ENCODE measurements at places on chromosomes 12 and 14. TPM values are rescaled to one million over a fixed set of nuclear protein-coding genes. Genes with fewer than 3 reads are reported as not detected.

- no peak for DNase-seq
Measured at GRCh38 chr12:11499806-11500187, 104.4 kb upstream of the PRB2 start.

DNA sequence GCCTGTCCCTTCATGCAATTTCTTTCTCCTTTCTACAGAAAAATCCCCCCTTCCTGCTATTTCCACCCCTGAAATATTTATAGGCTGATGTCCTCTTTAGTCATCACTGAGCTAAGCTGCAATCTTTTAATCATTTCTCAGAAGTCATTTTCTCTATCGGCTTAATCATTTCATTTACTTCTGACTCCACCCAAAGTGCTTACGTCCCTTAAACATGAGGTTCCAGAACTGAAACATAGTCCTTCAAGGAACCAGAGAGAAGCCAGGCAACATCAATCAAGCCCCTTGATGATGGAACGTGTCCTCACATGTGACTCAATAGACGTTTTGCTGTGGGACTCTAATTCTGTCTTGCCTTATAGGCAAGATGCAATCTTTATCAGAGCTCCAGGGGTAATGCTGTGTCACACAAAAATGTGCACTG lies 148.7 kb upstream of the KRR1 start:
- DNase-seq, result no peak

DNA sequence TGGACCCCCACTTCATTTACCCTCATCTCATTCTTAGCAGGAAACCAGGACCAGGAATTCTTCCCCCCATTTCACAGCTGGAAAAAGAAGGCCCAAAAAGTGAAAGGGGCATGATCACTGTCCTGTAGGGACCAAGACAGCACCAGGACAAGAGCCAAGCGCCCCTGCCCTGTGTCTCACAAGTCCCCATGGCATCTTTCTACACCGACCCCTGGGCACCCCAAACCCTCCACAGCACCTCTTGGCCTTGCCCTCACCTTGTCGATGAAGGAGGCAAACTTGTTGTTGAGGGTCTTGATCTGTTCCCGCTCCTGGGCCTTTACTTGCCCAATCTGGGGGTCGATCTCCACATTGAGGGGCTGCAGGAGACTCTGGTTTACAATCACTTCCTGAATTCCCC lies 710 bp downstream of the KRT76 start:
- no peak for DNase-seq

- DNase-seq, result no peak
Measured at GRCh38 chr12:27273114-27273513, 29.0 kb downstream of the STK38L start.

GRCh38 chr14:105485739-105486162 lies 935 bp upstream of the CRIP1 start:
- DNase-seq, result no peak

- DNase-seq, result no peak
Measured at GRCh38 chr12:10075451-10075850, 23.3 kb downstream of the CLEC1A start.

GRCh38 chr14:50232276-50232642 lies 881 bp upstream of the SOS2 start:
- no peak for DNase-seq

DNA sequence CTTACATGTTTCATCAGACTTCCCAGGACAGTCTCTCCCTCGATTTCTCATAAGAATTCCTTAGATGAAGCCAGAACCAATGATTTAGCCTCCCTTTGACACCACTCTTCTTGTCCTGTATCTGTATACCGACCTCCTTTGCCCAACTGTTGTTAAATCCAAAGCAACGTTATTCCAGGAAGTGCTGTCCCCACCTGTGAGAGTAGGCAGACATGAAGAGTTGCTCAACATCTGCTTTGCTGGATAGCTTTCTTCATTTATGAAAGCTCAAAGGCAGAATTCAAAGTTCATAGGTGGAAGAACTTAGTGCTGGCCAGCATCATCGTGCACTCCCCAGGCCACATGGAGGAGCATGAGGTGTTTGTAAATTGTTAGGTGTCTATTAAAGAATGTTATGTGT lies 55.6 kb downstream of the GTF2A1 start:
- no peak for DNase-seq

GRCh38 chr14:103544388-103545218 lies 15.6 kb downstream of the TRMT61A start:
- no peak for DNase-seq

DNA sequence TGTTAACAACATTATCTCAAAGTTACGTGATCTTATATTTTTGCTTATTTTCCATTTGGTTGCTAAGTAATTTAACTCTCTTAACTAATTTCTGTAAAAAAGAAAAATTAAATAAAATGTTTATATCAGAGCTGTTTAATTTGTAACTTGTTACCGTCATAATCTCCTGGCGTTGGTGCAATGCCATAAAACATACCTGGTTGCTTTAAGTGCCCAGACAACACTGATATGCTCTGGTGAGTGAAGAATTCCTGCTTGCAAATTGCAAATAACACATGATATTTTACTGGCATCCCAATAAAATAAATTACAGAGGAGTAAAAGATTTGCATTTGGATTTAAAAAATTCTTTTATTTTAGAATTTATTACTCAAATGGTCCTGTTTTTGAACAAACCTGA lies 640.1 kb upstream of the MIS18BP1 start:
- no peak for DNase-seq

- DNase-seq, result no peak
Measured at GRCh38 chr12:68163560-68164081, 4.1 kb upstream of the IFNG start.

- no peak for DNase-seq
Measured at GRCh38 chr12:131827961-131828534, at the start of gene MMP17. Gene MMP17 (plus strand): TSS chr12:131828393. CDS start chr12:131828495, 102 bp downstream.

- DNase-seq, result no peak
Measured at GRCh38 chr12:54509617-54510016, 12.1 kb downstream of the NCKAP1L start.

GRCh38 chr12:11822081-11822834 lies 172.8 kb downstream of the ETV6 start:
- peak; percentile 62 for DNase-seq

DNA sequence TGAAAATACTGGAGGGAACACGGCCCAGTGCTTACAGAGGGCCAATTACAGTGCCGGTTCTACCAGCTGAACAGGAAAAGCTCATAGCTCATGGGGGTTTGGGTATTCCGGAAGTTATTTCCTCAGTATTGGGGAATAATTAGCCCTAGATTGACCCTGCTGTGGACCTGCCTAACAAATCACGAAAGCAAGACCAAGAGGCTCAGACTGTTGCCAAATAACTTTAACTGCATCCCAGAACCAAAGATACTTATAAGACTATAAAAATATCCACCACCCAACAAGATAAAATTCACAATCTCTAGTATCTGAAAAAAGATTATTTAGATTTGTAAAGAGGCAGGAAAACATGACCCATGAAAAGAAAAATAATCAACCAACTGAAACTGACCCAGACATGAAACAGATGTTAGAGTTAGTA lies 8.0 kb upstream of the OR5AU1 start:
- DNase-seq, result no peak

- DNase-seq, result no peak
Measured at GRCh38 chr14:73625706-73626105, 13.4 kb downstream of the ACOT6 start.

- DNase-seq, result no peak
Measured at GRCh38 chr14:66041582-66041981, 444.6 kb upstream of the CCDC196 start.

GRCh38 chr14:98181241-98181640 lies 1090.8 kb downstream of the BCL11B start:
- no peak for DNase-seq

DNA sequence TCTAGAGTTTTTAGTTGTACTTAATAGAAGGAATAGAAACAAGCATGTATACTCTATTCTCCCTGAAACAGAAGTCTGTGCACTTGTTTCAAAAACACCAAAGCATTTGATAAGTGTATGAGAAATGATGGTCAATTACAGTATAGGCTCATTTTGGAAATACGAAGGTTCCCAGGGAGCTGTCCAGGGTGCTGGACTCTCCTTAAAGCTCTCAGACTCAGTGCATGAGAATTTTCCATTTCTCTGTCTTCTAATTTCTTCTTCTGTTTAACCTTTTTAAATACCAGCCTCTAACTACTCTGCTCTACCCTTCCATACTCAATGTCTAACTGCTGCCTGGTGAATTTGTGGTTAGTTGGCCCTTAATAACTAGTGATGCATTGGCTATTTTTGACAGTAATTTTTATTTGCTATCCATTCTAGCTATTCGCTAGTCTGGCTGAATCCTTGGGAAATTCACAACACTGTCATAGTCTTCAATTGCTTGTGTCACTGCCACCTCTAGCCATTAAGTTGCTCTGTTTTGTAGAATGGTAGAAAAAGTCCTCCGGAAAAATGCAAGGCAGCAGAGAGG lies 229.2 kb downstream of the NRXN3 start:
- DNase-seq, result no peak

- no peak for DNase-seq
Measured at GRCh38 chr14:95515596-95516552, 576 bp downstream of the SYNE3 start.

DNA sequence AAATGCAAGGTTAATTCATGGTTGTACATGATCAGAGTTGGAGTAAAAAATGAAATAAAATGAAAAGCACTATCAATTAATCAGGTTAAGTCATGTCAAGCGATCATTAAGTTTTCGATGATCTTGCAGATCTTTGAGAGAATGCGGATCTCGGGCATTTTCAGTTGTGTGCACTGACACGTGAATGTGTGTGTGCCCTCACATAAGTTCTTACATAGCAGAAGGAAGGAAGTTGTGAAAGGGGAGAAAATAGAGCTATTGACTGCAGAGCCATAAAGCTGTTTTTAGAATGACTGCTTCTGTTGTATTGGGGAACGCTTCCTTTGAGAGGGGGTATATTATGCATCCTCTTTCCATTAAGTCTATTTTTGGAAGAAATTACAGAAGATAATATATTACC lies 101.3 kb downstream of the HMGA2 start:
- no peak for DNase-seq

DNA sequence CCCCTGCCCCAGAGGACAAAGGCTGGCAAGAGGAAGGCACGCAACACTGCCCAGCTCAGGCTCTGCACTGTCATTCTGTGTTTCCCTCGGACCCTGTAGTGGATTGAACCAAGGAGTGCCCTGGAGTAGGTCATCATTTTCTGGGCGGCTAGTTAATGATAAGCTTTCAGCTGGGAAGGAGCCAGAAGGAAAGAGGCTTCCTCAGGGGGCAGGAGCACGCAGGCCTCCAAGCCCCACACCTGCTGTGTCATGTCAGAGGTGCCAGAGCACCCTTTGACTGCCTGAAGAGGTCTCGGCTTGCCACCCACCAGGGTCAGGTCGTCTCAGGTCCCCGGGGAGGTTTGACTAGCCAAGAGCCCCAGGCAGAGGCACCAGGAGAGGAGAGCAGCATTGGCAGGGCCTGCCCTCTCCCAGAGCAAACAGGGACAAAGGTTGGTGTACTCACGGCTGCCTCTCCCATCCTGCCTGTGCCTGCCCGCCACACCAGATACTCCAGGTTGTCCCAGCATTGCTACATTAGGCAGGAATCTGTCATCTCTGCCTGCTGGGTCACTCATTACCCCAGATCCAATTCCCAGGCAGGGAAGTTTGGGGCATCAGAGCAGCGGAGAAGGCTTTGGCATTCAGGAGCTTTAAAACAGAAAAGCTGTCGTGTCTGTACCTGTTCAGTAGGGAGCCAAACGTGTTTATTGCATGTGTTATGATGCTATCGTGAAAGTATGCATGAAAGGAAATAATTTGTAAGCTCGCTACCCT lies 33.5 kb upstream of the ATP2A2 start:
- no peak for DNase-seq

DNA sequence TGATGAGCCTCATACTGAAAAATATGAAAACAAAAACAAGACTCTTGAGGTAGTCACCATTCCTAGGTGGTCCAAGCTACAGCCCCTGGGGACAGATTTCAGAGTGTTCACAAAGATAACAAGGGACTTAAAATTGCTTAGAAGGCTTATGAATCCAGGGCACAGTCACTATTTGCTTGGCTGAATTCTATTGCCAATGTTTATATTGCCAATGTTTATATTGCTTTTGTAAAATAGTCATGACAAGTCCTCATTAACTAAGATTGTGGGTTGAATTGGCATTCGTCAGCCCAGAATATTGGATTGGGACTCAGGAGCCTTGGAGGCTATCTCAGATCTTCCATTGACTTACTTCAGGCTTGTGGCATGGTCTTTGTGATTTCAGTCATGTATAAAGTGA lies 6.4 kb downstream of the TMEM117 start:
- no peak for DNase-seq

GRCh38 chr14:102560458-102561261 lies 31.8 kb upstream of the RCOR1 start:
- DNase-seq, result no peak

DNA sequence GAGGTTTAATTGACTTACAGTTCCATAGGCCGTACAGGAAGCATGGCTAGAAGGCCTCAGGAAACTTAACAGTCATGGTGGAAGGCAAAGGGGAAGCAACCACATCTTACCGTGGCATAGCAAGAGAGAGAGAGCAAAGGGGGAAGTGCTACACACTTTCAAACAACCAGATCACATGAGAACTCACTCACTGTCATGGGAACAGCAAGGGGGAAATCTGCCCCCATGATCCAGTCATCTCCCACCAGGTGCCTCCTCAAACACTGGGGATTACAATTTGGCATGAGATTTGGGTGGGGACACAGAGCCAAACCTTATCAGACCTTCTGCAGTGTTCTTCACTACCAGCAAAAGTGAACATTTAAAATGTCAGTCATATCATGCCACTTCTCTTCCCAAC lies 58.9 kb downstream of the USP15 start:
- DNase-seq, result no peak

DNA sequence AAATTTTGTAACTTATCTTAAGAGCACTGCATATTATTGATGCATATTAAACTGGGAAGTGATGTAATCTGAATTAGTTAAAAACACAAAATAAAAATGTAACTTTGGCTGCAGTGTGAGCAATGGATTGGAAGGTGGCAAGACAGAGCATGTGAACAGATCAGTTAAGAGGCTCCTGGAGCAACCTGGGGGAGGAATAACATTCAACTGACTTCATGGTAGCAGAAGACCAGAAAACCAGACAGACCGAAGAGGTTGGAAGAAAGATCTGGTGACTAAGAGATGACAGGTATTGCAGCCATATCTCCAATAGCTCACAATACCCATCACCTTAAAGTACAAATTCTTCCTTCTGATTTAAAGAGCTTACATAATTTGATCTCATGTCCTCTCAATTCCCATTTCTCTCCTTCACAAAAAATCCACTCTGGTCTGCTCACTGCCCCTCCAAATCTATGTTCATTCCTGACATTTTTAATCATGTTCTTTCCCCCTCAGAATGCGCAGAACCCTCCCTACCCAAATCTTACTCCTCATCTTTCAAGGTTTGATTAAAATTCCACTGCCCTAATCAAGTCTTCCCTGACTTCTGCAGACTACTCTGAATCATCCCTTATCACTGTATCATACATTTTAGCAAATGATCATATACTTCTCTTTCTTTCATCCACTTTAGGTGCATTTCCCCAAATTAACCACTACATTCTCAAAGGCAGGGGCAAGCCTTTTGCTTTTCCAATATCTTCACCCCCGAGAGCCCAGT lies 51.5 kb downstream of the DUSP16 start:
- no peak for DNase-seq

- no peak for DNase-seq
Measured at GRCh38 chr14:105061428-105062047, 3.7 kb downstream of the GPR132 start.

- DNase-seq, result no peak
Measured at GRCh38 chr12:103369929-103370328, 125.8 kb downstream of the C12orf42 start.

Gene SMCO2
- not detected for total RNA-seq

Gene LRCOL1
- total RNA-seq, result not detected

Gene ZNF891
- total RNA-seq, result 4.6 TPM

Gene AMHR2
- not detected for total RNA-seq

Gene MED13L
- total RNA-seq, result 251 TPM

Gene TAPBPL
- total RNA-seq, result 26.0 TPM

Gene LRP6
- total RNA-seq, result 25.0 TPM

Gene WSCD2
- total RNA-seq, result 0.50 TPM

Gene SERPINA5
- 4.3 TPM for total RNA-seq
